Activated T-cell treated with anti-CD3 and anti-CD28 coated beads, Interleukin-2, amount 50 U/mL, for 48 hours (primary cell): ENCODE measurements at places on chromosomes 11 and 22.

- no peak for DNase-seq
Measured at GRCh38 chr11:110422306-110422905, 7.3 kb upstream of the FDX1 start.

- no peak for DNase-seq
Measured at GRCh38 chr11:59426361-59427067, at the start of gene OR5A2. Gene OR5A2 (minus strand): TSS chr11:59426413. CDS start chr11:59422953, 3,460 bp downstream.

DNA sequence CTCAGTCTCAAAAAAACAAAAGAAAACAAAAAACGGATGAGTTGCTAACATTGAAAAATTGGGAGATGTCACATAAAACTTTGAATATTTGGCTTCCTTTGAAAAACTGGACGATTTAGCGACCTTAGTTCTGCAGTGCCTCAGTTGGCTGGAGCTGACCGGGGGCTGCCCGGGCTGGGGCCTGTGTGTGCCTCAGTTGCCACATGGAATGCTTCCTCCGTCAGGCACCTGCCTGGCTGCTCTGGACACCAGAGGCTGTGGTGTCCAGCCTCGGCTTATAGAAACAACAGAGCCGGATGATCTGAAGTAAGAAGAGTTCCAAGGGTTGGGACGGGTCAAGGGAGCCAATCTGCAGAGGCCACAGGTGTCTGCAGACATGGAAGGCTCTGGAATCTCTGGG, 50.2 kb downstream of the CACNG2 start:
- DNase-seq = no peak

DNA sequence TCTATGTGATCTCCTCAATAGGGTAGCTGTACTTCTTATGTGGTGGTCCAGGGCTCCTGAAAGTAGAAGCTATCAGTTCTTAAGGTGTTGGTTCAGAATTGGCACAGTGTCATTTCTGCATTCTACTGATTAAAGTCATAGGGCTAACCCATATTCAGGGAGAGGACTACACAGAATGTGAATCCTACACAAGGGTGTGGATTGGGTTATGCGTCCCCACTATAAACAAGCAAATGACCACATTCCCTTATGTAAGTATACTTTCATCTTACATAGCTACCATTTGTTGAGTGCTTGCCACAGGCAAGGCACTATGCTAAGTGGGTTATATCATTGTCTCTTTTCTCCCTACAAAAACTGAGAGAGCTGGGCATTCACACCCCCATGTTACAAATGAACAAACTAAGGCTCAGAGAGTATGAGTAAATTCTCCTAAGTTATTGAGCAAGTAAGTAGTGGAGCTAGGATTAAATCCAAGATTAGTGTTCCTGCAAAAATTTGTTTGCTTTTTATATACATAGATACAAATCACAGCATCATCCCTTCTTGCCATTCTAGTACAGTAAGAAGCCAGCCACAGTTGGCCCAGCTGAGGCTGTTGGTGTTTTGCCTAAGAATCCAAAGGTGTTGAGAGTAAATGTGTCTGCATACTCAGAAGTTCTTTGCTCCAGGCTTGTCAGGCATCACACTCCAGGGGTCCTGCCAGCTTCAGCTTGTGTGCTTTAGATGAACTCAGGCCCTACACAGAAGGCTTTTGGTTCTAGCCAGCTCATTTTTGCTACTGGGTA, 157.8 kb downstream of the KIF18A start:
- no peak for DNase-seq

GRCh38 chr11:43573233-43573632, 107.3 kb upstream of the HSD17B12 start:
- DNase-seq = no peak

- DNase-seq = peak; percentile 67
Measured at GRCh38 chr22:39144101-39144767, 8.2 kb downstream of the CBX7 start.

DNA sequence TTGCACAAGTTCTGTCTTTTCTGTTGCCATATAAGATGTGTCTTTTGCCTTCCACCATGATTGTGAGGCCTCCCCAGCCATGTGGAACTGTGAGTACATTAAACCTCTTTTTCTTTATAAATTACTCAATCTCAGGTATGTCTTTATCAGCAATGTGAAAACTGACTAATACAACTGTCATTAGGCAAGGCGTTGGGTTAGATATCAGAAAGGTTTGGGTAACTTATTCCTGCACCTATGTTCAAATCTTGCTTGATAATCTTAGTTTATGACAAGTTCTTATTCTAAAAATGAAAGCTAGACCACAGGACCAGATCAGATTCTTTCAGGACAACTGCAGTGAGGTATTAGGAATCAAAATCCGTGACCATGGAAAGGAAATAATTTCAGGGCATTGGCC, 160.6 kb upstream of the BDNF start:
- no peak for DNase-seq

DNA sequence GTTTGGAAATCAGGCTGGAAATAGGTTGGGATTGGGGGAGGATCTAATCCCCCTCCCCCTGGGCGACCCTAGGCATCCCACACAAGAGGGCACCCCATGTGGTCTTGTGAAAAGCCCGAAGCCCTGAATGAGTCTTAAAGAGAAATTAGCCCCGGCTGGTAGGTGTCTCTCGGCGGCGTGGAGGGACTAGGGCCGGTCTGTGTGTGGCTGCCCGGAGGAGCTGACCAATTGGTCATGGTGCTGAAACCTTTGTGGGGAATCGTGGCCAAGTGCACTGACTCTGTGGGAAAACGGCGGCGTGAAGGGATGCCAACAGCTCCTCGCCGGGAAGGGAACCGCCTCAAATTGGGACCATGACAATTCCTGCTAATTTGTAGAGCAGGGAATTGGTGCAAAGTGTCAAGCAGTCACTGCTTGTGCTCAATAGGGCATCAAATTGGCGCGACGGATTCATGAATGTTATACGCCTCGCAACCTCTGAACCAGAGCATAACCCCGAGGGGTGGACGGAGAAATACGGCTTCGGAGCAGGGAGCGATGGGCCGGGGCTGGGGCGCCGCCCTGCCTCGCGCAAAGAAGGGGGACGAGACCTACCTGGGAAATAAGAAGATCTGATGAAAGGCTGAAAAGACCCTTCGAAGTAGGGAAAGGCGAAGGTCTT, 1.5 kb downstream of the DBX1 start:
- peak; percentile 28 for DNase-seq

- DNase-seq = no peak
Measured at GRCh38 chr11:1889941-1890855, 1.5 kb downstream of the PRR33 start.

DNA sequence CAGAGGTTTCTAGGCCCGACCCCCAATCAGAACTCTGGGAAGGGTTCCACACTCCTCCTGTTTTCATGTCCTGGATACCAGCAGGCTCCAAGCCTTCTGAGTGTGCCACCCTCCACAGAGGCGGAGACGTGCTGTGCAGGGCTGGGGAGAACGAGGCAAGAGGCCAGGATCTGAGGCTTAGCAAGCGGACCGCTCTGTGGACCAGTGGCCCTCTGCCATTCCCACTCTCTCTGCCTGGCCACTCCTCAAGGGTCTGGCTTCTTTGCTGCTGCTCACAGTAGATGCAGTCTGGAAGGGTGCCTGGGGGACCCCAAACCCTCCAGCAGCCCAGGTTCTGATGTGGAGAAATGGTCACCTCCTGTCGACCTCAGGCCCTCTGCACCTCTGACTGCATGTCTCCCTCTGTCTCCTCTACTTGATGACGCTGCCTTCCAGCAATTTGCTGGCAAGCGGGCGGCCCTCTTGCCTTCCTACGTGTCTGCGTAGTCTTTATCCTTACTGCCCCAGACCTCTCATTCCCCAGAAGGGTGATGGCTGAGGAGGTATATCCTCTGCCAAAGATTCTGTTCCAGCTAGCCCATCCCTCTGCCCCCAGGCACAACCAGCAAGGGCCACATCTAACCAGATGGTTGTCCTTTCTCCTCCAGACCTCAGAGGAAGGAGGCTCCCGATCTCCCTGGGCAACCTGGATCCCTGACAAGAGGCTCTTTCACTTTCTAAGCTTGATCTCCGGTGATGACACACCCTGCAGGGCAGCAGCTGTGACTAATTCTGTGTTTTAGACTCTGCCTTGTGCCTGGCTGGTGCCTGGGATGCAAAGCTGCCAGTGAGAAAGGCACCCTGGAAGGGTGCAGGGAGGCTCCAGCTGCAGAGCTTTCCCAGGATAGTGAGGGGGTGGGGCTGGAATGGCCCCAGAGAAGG, 87.3 kb downstream of the NAT10 start:
- peak; percentile 46 for DNase-seq

DNA sequence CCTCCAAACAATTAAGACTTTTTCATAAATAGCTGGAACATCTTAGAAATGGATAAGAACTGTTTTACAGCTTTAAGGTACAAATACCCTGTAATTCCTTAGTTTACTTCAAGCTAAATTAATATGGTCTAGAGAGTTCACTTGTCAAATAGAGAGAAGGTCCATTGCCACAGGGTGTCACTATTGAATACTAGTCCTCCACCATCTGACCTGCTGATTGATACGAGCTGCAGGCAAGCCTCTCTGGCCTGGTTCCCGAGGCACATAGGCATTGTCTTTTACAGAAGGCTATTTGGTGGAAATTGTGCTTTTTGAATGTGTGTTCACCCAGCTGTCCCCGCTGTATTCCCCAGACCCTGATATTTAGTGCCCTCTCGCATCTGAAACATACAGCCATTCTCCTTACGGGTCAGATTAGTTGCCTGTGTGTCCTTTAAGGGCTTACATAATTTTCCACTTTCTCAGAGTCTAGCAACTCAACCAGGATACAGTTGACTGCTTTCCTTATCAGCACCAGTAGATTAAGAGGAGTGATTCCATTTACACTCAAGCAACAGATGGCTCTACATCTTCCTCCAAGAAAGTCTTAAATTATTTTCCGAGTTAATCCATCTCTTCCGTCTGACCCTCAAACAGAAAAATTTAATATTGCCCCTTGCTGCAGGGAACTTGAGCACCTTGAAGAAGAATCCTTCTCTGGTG, 788.8 kb upstream of the FAT3 start:
- no peak for DNase-seq

GRCh38 chr11:120622189-120622875, 110.8 kb downstream of the GRIK4 start:
- no peak for DNase-seq

- DNase-seq = no peak
Measured at GRCh38 chr22:43826142-43827002, 14.3 kb upstream of the EFCAB6 start.

DNA sequence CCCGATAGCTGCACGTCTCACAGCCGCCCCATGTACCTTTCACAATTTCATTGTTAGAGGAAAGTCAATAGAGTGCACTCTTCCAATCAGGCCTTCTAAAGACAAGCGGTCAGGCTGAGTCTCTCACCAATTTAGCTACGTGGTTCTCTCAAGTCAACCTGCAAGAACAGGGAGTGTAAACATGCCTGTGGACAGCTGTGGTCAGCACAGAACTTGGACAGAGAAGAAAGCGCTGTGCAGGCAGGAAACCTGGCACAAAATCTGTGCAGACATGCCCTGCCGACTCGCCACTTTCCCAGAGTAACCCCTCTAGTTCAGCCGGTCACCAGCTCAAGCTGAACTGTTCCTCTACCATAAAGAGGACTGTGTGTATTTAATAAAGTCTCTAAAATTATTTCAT, 39.5 kb downstream of the CHKA start:
- DNase-seq = no peak
